ENCODE measurements at places on chromosomes 4 and X.

GRCh38 chr4:36241771-36242170 lies 2.5 kb downstream of the ARAP2 start:
- DNase-seq, result no peak

DNA sequence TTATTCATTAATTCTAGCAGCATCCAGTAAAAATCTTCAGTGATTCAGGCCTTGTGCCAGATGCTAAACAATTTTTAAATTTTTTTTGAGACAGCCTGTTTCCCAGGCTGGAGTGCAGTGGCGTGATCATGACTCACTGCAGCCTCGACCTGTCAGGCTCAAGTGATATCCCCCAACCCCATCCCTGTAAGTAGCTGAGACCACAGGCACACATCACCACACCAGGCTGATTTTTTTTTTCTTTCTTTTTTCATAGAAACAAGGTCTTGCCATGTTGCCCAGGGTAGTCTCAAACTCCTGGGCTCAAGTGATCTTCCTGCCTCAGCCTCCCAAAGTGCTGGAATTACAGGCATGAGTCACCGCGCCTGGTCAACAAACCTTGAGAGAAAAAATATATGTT lies 705.5 kb downstream of the ARAP2 start:
- DNase-seq, result no peak

- DNase-seq, result no peak
Observed at GRCh38 chr4:7813674-7814073, 126.0 kb downstream of the AFAP1 start.

DNA sequence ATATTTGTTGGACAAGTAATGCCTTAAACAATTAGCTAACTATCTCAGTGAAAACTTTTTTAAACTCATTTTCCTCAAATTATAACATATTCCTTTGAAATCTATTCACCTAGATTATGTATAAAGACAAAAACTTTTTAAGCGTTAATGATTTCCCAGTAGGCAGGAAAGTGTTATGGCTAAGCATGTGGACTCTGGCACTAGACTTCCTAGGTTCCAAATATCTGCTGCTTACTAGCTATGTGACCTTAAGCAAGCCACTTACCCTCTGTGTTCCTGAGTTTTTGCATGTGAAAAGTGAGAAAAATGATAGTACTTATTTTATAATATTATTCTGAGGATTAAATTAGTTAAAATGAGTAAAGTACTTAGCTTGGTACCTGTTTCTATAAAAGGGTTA lies 301.8 kb downstream of the STPG2 start:
- DNase-seq, result no peak

DNA sequence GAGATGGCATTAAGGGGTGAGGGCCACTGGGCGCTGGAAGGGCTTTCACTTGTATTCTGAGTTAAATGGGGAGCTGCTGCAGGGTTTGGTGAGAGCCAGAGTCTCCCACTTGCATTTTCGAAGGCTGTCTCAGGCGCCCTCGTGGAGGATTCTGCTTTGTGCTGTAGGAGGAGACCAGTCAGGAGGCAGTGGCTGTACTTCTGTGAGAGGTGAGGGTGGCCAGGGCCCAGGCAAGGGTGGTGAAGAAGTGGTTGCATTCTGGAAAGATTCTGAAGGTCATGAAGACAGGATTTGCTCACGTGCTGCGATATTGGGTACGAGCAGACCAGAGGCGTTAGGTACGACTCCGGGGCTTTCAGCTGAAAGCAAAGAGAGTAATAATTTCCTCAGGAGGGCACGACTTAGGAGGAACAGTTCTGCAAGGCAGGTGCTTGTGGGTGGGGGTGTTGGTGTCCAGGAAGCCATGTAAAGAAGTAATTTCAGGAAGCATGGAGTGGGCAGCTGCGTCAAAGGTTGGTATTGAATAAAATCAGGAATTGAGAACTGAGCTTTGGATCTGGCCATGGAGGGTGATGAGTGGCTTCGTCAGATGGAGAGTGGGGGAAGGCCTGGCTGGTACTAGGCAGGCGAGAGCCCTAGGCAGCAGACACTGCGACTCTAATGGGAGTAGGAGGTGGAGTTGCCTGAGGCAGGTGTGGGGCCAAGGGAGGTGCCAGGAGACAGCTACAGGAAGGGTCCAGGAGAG lies 18.2 kb downstream of the PIGG start:
- DNase-seq, result no peak

- DNase-seq, result no peak
Observed at GRCh38 chr4:41325901-41326300, 69.2 kb downstream of the UCHL1 start.

GRCh38 chr4:2413821-2414610 lies 4.4 kb downstream of the ZFYVE28 start:
- DNase-seq, result no peak

GRCh38 chrX:13167481-13168231 lies 123.2 kb upstream of the FAM9C start:
- DNase-seq, result no peak

DNA sequence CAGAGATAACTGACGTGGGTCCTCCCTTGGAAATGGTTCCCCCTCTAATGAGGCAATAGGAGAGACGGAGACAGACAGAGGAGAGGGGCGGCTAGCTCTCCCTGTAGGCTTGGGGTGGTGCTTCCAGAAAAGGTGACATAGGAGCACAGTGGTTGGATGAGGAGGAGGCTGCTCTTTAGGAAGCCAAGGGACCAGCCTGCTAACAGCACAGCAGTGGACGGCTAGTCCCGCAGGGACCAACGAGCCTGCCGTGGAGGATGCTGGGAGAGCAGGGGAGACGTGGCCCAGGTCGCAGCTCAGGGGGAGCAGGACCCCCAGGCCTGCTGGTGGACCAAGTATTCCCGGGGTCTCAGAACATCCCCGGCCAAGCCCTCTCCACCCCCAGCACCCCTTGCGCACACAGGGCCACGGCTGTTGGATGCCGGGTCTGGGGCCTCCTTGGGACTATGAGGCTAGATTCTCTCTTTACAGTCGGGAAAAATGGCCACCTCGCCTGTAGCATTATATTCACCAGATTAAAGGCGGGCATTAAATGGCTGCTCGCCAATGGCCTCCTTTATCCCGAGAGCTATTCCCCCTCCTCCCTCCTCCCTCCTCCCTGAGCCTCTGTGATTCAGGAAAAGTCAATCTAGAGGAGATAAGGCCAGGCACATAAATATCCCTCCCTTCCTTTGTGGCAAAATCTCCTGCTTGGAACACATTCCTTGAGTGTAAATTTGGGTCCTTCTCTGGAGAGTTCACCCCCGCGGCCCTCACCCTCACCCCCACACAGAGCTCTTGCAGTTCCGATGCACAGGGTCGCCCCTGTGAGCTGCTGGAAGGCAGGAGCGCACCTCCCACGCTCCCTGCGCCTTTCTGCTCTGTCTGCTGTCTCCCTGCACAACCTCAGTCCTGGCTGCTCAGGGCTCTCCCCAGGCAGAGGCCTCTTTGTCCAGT lies 30.5 kb upstream of the NSG1 start:
- no peak for DNase-seq

DNA sequence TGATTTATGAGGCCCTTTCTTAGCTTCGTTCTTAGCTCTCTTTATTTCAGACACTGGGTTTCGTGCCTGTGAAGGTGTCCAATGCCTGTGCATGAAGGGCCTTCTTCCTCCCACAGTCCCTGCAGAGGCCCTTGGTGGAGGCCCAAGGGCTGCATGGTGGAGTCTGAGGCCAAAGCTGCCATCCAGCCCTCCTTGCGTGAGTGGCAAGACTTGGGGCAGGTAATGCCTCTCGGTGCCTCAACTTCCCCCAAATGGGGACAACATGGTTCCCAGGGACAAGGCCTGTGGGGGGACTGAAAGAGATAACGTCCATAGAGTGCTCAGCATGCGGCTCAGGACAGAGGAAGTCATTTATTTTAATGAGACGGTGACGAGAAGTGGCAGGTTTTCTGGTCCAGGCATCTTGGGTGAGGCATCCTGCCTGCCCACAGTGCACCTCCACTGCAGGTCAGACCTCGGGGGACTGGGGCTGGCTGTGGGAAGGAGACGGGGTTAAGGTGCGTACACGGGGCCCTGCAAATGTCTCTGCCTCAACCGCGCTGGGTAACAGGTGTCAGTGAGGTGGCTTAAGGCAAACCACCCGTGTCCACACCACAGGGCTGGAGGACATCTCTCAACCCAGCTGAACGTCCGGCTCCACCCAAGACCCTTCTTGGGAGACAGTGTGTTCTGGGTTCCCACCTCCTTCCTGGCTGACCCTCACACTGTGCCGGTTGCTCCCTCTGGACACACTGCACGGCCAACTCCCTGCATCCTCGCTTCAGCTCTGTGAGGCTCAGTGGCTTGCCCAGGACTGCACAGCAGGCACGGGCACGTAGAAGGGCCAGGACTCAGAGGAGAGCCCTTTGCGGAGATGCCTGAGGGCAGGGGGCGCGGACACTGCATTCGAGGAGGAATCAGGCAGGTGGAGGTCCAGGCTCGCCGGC lies 50.5 kb downstream of the PSAPL1 start:
- DNase-seq, result no peak

DNA sequence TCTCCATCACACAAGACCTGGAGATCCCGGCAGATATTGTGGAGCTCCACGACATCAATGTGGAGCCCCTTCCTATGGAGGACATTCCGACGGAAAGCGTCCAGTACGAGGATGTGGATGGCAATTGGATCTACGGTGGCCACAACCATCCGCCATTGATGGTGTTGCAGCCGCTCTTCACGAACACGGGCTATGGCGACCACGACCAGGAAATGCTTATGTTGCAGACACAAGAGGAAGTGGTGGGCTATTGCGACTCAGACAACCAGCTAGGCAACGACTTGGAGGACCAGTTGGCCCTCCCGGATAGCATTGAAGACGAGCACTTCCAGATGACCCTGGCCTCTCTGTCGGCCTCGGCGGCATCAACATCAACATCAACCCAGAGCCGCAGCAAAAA lies 717 bp downstream of the YY2 start:
- no peak for DNase-seq

DNA sequence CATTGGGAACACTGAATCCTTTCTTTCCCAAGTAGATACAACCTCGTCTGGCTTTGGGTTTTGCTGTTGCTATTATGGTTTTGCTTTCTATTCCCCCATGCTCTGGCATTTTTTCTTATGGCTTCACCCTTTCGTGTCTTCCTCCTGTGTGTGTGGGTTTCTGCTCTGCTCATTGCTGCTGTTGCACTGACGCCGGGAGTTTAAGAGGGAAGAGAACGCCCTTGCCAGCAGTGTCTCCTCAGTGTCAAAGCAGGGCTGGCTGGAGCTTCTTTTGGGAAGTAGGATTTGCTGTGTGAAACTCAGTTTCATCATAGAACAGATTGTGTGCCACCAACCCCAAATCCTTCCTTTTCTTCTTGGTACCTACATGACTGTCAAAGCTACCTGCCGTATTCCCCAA lies 63.7 kb downstream of the CLDN22 start:
- no peak for DNase-seq

GRCh38 chr4:68904786-68905185 lies 46.8 kb downstream of the UGT2A3 start:
- DNase-seq, result no peak

DNA sequence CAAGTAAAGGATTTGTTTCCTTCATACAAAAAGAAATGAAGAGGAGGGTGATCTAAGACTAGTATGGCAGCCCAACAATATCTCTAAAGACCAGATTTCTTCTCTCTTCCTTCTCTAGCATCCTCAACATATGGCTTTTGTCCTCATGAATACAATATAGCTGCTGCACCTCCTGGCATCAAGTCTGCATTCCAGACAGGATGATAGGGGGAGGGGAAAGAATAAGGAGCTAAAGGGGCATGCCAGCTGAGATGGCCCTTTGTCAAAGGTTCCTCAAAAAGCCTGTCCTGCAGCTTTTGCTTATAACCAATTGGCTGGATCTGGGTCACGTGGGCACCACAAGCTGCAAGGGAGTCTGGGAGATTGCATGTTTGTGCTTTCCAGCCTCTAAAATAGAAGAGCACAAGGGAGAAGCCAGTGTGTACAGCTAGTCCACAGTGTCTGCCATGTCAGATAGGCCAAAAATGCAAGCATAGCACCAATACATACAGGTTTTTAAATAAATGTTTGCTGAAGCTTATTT lies 132.6 kb downstream of the BCOR start:
- DNase-seq, result no peak

- no peak for DNase-seq
Observed at GRCh38 chr4:182808673-182809416, 108.3 kb downstream of the DCTD start.

- no peak for DNase-seq
Observed at GRCh38 chrX:102712981-102713625, 855 bp downstream of the GPRASP2 start.

- DNase-seq, result no peak
Observed at GRCh38 chrX:23344238-23344903, 9.7 kb downstream of the PTCHD1 start.

DNA sequence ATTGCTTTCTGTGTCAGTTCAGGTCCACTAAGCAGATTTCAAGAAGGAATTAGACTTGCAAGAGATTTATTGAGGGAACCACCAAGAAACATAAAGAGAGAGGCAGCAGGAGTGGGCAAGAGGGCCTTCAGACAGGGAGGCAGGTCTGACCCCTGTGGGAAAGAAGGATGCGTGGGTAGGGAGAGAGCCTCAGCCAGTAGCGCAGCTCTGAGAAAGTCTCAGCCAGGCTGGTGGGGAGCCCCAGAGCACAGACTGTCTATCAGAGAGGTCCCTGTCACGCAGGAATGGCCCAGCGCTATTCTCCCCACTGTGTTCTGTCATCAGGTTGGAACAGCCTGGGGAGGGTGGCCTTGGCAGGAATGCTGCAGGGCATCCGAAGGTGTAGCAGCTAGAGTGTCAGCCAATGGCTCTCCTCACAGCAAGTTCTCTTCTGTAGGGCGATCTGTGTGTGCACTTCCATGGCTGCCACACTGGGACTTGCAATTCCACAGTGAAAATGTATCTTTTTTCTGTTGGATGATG lies 48.0 kb downstream of the OTC start:
- no peak for DNase-seq

GRCh38 chr4:68797618-68798017 lies 18.2 kb upstream of the UGT2B10 start:
- DNase-seq, result no peak

- DNase-seq, result no peak
Observed at GRCh38 chr4:109044431-109044830, 258.0 kb downstream of the COL25A1 start.

GRCh38 chrX:41781500-41781899 lies 57.5 kb downstream of the GPR82 start:
- DNase-seq, result peak; percentile 8

- no peak for DNase-seq
Observed at GRCh38 chr4:103915224-103915869, 195.6 kb upstream of the TACR3 start.

DNA sequence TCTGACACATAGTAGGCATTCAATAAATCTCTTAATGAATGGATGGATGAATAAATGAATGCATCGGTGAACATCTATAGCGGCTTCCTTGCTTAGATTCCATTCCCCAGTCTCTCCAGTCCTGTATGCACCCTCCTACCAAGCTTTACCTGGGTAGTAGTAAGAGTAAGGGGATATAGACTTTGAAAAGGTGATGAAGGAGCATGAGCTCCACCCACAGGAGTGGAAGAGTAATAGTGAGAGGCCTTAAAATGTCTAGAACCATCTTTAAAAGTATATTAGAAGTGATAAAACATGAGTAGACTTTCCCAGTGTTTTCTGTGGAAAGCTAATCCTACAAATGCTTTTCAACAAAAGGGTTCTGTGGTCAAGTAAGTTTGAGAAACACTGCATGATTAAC lies 35.5 kb upstream of the GPC3 start:
- DNase-seq, result no peak

Data from KG1 (cell line).